ENCODE measurements at places on chromosomes 4 and X. TPM values are rescaled to one million over a fixed set of nuclear protein-coding genes. Genes with fewer than 3 reads are reported as not detected.

Gene GALNTL6
- not detected for total RNA-seq

Gene CHIC1
- total RNA-seq, result 7.5 TPM

Gene CENPVL1
- not detected for total RNA-seq

Gene KIT
- 0.43 TPM for total RNA-seq

Gene GAGE12J
- not detected for total RNA-seq

Gene HSD17B13
- total RNA-seq, result 0.18 TPM

Gene BEND2
- total RNA-seq, result not detected

Gene NIPAL1
- total RNA-seq, result under 0.01 TPM

Gene YIPF7
- not detected for total RNA-seq

Gene SLC9A7
- 36.0 TPM for total RNA-seq

Gene ZAR1
- total RNA-seq, result not detected

Gene AFP
- total RNA-seq, result 0.55 TPM

Gene GAGE2A
- total RNA-seq, result not detected

Gene CXorf49
- total RNA-seq, result not detected

Gene VSIG4
- not detected for total RNA-seq

Gene MAGEC2
- total RNA-seq, result 0.14 TPM

Gene SLITRK4
- under 0.01 TPM for total RNA-seq

Gene TEC
- 0.71 TPM for total RNA-seq

Gene PF4V1
- 51.0 TPM for total RNA-seq

Gene GJB1
- total RNA-seq, result not detected

Gene VMA21
- total RNA-seq, result 31.0 TPM

Gene GLUD2
- 1.00 TPM for total RNA-seq

Gene ARHGAP6
- total RNA-seq, result 8.7 TPM

Gene TBC1D8B
- total RNA-seq, result 11.1 TPM

Gene H2BW2
- not detected for total RNA-seq

Gene GLOD5
- total RNA-seq, result not detected

Gene ERVMER34-1
- total RNA-seq, result under 0.01 TPM

Gene MAGEA9B
- not detected for total RNA-seq

Gene HSFX3
- not detected for total RNA-seq

Gene BRCC3
- total RNA-seq, result 10.8 TPM

Gene PABPC1L2B
- total RNA-seq, result not detected

Gene GIMD1
- total RNA-seq, result not detected

Gene DNAAF6
- not detected for total RNA-seq

Gene GABRG1
- not detected for total RNA-seq

Gene PPP4R3C
- not detected for total RNA-seq

Gene STOX2
- total RNA-seq, result 3.4 TPM

Gene FMR1NB
- not detected for total RNA-seq

Gene ASMTL
- 14.1 TPM for total RNA-seq

Gene CLIC2
- 3.9 TPM for total RNA-seq

Gene CXCL3
- 18.5 TPM for total RNA-seq

Gene PIM2
- 2.7 TPM for total RNA-seq

Gene ZFP92
- total RNA-seq, result 0.28 TPM

Gene IL1RAPL1
- total RNA-seq, result 0.46 TPM

Gene HDAC6
- 16.8 TPM for total RNA-seq

Gene VCX2
- not detected for total RNA-seq

Gene ASB9
- total RNA-seq, result 0.57 TPM

Measured in smooth muscle cell of bladder (primary cell).